RCC 7860 (cell line): ENCODE measurements at places on chromosomes 16 and 17.
A peak's percentile ranks its signal among the peaks of the same experiment; 100 is the strongest.

DNA sequence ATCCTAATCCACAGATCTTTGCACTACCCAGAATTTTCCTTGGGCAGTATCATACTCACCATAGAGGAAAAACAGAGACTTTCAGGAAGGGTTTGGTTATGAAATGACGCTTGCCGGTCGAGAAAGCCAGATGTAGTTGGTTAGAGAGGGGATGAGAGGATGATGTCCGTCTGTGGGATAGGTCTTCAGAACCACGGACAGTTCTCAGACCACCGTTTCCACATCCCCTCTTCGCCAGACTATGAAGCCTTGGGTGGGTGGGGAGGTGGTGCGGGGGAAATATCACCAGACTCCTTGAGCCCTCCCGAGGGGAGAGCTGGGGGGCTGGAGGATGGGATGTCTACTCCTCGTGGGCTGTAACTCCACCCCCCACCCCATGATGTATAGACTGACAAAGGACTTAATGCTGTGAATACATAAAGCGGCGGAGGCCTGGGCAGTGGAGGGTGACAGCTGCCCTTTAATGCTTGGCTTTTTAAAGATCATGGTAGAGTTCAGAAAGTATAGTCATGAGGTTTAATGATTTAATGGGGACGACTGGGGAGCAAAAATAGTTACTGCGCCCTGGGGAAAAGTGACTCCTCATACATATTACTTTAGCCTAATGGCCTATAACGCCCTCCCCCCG, 96.6 kb downstream of the MRM1 start:
- no peak for DNase-seq

DNA sequence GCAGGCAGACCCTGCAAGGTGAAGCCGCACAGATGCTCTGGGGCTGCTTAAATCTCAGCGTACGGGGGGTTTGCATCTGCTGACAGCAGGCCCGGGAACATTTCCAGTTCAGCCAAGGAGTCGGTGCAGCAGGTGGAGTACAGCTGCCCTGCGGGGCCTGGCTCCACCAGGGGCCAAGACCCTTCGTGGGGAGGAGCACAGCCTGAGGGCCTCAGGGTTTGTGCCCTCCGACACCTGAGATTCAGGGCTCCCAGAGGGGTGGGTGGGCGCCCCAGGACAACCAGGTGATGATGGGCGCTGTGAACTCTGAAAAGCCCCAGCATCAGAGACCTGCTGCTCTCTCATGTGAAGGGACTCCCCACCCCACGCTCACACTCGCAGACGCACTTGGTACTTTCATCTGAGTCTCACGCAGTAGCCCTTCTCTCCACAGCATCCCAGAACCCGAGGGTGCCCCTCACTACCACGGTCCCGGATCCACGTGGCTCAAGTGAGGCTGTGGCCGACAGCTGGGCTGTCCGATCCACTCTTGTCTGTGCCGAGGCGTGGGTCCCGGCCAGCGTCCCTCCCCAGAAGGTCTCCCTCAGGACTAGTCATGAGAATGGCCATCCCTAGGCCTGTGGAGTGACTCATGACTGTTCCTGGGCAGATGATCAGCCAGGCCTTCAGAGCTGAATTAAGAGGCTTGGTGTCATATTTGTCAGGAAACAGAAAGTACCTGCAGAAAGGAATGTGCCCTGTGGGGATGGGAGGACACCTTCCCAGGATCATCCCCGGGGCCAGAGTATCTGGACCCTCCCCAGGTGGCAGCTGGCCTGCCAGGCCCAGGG, 29.6 kb downstream of the ACSF3 start:
- DNase-seq, result no peak

DNA sequence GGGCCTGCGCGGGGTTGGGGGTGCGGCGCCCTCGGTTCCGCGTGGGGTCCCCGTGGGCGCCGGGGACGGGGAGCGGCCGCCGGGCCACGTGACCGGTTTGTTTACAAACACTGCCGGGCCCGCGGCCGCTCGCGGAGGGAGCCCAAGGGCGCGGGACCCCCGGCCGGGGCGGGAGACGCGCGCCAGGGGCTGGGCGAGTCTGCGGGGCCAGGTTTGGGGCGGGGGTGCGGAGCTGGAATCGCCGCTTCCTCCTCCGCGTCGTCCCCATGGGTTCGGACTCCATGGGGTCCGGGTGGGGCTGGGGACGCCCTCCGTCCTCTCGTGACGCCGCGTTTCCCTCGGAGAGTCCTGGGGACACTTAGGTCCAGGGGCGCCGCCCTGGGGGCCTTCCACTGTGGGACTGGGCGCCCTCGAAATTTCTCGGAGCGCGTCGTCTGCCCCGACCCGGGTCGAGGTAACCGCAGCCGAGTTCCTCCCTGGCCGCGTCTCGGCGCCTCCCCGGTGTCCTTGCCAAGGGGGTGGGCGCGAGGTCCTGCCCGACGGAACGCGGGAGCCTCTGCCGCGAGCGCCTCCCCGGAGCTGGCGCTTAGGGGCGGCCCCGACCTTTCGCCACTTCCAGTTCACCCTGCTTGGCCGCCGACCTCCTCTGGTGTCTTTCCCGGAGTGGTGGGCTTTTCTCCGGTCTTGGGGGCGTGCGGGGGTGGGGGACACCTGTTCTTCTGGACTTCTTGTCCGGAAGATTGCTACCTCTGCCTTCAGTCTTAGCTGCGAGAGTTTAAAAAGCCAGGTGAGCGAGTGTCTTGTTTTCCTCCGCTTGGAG, 684 bp downstream of the YPEL2 start:
- no peak for DNase-seq

DNA sequence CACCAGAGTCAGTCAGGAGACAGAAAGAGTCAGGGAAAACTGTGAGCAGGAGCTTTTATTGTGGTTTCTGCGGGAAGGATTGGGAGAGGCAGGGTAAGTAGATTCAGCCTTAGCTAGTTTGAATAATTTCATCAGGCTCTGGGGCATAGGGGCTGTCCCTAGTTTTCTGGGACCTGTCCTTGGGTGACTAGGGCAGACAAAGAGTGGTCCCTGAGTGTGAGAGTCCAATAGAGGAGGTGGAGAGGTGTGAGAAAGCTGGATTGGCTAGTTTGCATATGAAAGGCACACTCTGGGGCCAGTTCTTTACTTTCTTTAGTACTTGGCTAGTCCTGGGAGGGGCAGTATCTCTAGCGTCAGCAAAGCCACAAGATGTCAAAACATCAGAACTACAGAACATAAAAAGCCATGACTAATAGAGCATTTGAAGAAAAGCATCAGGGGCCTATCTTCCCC, 255.6 kb downstream of the HS3ST3A1 start:
- DNase-seq, result peak; percentile 95

DNA sequence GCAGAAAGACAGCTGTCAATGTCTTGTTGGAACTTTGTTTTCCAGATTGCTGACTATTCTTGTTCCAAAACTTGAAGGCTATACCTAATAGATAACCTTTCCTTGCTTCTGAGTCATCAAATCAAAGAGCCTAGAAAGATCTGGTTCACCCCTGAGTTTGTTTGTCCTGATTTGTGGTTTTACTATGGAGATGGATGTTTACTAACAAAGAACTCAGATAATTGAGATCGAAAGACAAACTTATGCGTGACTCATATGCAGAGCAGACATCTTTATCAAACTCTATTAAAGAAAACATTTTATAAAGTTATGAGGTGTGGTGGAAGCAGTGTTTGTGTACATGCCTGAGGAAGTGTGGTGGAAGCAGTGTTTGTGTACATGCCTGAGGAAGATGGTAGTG, 311.1 kb upstream of the TBX2 start:
- no peak for DNase-seq

- DNase-seq, result no peak
These were observed 7.3 kb upstream of the SLC5A10 start for GRCh38 chr17:18944646-18945045.

DNA sequence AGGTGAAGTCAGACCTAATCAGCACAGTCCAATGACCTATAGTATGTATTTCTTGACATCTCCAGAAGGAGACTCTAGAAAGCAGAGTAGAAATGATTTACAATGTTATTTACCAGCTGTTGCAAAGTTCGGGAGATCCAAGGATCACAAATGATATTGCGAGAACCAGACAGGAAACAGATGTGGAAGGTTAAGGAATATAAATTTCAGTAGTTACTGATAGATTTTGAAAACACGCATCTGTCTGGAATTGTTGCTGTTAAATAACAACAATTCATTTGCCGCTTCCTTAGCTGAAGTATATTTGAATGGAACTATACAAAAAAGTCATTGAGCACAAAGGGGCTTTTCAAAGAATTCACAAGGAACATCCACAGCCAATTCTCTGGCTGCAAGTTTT, 72.0 kb downstream of the STXBP4 start:
- DNase-seq, result no peak
